ENCODE measurements at places on chromosomes 4 and X.

GRCh38 chrX:97266406-97267121 is 382.9 kb downstream of the RPA4 start:
- no peak for DNase-seq

DNA sequence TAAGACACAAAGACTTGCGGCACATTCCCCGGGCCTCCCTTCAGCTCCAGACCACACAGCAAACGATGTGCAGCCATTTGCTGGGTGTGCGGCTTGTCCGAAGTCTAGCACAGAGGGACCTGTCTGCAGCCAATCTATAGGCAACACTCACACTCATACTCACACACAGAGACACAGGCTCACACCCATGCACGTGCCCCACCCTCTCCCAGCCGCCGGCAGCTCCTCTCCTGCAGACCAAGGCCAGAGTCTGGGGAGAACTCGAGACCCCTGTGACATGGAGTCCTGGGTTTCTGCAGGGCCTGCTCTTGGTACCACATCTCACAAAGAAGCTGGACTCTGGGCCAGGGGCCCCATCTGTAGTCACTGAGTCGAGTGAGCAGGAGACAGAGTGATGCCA is 245.4 kb upstream of the PSAPL1 start:
- DNase-seq, result no peak

DNA sequence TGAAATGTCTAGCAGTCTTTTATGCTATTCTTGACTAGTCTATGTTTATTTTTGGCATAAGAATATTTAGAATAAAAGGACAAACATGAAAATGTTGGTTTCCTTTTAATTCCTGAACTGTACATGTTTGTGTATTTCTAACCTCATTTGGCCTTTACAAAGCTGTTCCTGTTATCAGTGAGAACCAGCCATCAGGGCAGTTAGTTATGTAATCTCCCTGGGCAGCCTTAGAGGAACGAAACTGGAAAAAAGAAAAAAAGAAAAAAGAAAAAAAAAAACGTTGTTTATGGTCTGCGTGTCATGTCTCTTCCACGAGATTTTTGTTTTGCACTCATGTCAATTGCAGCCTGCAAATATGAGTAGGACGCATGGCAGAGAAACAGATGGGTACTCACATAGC is 193.7 kb downstream of the MAGEB5 start:
- no peak for DNase-seq

DNA sequence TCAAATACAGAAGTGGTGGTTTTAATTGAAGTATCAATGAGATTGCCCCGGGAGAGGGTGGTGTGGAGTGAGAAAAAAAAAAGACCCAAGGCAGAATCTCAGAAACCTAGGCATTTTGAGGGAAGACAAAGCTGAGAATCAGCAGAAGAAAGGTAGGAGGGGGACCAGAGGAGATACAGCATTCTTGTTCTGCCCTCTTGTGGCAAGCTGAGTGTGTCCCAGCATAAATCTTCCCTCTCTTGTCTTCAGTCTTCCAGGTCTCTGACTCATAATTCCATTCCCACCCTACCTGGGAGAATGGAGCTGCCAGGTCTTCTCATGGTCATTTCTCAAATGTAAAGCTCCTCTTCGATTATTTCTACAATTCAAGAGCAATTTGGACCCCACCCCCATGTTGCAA is 32.7 kb upstream of the MAGED1 start:
- no peak for DNase-seq

DNA sequence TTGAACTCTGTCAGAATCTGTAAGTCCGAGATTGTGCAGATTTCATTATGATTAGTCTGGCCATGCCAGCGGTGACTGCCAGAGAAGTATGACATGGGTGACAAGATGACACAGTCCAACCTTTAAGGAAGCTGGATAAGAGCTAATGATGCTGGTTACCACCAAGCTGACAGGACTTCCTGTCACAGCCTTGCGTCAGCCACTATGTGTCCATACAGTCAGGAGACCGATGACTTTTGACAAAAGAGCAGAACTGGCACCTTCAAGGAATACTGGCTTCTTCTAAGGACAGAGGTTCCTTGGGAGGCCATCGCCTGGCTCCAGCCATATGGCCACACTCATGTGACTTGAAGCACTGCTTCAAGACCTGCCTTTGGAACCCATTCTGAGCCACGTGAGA is 67.2 kb upstream of the TFDP3 start:
- DNase-seq, result no peak

DNA sequence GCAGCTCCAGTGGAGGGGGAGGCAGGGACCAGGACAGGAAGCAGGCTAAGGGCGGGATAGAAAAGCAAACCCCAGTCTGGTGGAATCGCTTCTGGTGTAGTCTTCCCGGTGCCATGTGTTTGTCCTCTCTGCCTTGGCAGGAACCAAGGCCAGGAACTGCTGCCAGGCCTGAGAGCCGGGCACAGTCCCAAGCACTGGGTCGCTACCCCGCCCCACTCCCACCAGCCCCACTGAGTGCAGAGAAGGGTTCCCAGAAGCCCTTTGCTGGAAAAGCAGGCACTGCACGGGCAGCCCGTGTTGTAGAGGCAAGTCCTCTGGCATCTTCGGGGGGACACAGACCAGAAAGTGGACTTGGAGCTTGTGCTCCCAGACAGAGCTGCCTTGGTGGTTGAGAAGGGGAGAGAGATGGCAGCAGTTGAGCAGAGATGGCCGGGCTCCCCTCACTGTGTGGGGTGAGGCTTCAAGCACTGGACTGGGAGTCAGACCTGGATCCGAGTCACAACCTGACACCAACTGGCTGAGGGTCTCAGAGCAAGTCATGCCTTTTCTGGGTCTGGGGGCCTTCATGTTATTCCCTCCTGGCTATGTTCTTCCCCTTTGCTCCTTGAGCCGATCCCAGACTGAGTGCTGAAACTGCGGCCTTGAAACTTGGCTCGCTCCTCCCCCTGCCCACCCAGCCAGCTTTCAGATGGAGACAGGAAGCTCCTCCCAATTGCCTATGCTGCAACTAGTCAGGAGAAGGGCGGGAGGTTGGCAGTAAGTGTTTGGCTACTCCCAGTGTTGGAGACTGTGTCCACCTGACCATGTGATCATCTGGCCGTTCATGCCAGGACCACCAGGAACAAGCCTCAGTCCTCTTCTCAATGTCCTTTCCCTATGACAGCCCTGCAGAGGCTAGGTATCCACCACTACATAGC is 59.7 kb upstream of the MTM1 start:
- DNase-seq, result no peak
